ENCODE measurements at places on chromosomes 7 and 10. TPM values are rescaled to one million over a fixed set of nuclear protein-coding genes. Genes with fewer than 3 reads are reported as not detected.

SPDYE2B gene
- not detected for total RNA-seq

SPDYE11 gene
- not detected for total RNA-seq

PAX4 gene
- total RNA-seq, result not detected

C7orf57 gene
- total RNA-seq, result 0.18 TPM

SYT15B gene
- total RNA-seq, result not detected

PTEN gene
- total RNA-seq, result 40.9 TPM

LIPM gene
- total RNA-seq, result not detected

MRLN gene
- total RNA-seq, result not detected

MSS51 gene
- total RNA-seq, result 1.6 TPM

MYL10 gene
- not detected for total RNA-seq

XPNPEP1 gene
- 97.7 TPM for total RNA-seq

MINPP1 gene
- total RNA-seq, result 33.8 TPM

TFR2 gene
- not detected for total RNA-seq

TPST1 gene
- 50.2 TPM for total RNA-seq

GIMAP8 gene
- total RNA-seq, result not detected

SYT15 gene
- total RNA-seq, result not detected

TRIL gene
- total RNA-seq, result under 0.01 TPM

ADCY1 gene
- total RNA-seq, result 0.71 TPM

All from myometrial cell (primary cell).